Common myeloid progenitor, CD34-positive (primary cell): ENCODE measurements at places on chromosomes 2 and 18.

- peak; percentile 82 for DNase-seq
These were observed 89.5 kb downstream of the ZFP36L2 start for GRCh38 chr2:43136876-43137275.

DNA sequence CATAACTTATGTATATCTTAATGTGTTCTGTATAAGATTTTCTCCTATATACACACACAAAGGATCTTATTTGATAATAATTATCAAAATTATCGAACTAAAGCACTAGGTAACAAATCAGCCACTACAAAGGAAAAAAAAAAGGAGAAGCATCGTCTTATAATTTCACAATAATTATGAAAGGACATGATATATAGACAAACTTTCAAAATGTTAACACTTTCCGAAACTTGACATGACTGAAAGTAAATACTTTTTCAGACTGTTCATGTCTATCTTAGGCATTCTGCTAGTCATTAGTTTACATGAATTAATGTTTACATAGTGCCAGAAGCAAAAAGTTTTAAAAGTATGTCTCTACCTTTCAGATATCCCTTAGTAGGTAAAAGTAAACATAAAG is 7.3 kb upstream of the NR4A2 start:
- DNase-seq = no peak

GRCh38 chr2:15096873-15097272 is 464.3 kb downstream of the NBAS start:
- DNase-seq = no peak

GRCh38 chr2:68387408-68388350 is 22.6 kb downstream of the PLEK start:
- peak; percentile 88 for DNase-seq

DNA sequence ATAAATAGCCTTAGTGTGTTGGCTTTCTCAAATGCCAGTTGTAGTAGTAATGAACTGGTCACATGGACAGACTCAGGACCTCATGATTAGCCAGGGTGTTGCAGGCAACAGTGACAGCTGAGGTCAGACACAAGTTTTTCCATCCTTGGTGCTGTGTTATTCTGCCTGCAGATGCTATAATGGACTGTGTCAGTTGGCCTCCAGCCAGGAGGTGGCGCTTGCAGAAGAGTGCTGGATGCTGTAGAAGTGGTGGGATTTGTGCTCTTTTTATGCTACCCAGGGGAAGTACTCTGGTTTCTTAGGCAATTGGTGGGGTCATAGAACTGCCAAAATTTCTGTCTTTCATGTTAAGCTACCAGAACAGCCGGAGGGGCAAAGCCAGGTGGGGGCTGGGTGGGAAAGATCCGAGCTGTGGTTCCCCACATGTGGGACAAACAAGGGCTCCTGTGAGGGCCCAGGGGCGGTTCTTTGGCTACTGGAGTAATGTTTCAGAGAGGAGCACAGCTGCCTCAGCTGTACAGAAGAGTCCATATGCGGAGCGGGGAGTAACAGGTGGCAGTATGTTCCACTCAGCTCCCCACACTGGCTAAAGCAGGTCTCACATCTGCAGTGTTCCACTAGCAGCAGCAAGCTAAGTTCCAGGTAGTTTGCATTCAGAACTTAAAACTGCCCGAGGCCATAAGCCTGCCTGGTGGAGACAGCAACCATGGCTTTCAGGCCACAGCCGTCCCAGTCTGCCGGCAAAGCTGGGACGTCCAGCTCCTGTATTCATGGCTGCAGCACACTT is 104.4 kb downstream of the GULP1 start:
- DNase-seq = no peak

DNA sequence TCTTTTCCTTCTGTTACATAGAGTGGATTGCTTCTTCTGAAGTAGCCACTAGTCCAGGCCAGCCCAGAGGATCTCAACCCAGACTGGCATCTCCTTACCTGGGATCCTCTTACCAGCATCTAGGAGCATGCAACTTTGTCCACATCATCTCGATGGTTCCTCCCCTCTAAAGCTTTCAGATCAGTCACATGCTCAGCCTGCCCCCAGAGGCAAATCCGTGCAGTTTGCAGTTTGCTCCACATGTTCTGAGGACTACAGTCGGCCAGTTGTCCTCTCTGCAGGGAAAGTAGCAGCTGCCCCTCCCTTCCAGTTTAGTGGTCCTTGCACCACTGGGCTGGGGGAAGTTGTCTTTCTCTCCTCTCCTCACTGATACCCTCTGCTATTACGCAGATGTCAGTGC is 259.8 kb upstream of the APCDD1 start:
- no peak for DNase-seq

GRCh38 chr2:220442012-220442411 is 814.6 kb downstream of the SLC4A3 start:
- no peak for DNase-seq
